ENCODE measurements at places on chromosomes 2 and 18. TPM values are rescaled to one million over a fixed set of nuclear protein-coding genes. Genes with fewer than 3 reads are reported as not detected.

The IL36B gene
- total RNA-seq: not detected

The MGAT4A gene
- total RNA-seq: 19.0 TPM

The HJURP gene
- 9.8 TPM for total RNA-seq

The UGT1A4 gene
- 1.6 TPM for total RNA-seq

The POTEE gene
- not detected for total RNA-seq

The GPC1 gene
- 133 TPM for total RNA-seq

The UCN gene
- not detected for total RNA-seq

The CEBPZ gene
- total RNA-seq: 66.3 TPM

The MRO gene
- 0.21 TPM for total RNA-seq

The LRP2 gene
- 0.10 TPM for total RNA-seq
